CD4-positive, alpha-beta T cell treated with Interleukin-15 for 1 hour (primary cell): ENCODE measurements at places on chromosomes 3 and 15.

DNA sequence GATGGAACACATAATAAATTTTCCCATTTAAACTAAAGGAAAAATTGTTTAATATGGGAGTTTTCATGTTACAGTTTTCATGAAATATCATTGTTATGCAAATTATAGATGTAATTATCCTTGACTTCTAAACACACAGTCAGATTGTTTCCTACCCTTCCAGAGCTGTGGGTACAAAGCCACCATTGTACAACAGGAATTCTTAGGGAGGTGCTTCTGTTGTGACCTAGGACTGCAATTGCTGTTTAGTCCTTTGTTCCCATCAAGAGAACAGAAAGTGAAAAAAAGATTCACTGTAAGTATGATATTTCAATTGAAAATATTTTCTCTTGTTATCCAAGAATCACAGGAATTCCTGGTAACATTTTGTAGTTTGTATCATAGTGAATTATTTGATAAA is 455.3 kb upstream of the NAALADL2 start:
- DNase-seq = no peak

DNA sequence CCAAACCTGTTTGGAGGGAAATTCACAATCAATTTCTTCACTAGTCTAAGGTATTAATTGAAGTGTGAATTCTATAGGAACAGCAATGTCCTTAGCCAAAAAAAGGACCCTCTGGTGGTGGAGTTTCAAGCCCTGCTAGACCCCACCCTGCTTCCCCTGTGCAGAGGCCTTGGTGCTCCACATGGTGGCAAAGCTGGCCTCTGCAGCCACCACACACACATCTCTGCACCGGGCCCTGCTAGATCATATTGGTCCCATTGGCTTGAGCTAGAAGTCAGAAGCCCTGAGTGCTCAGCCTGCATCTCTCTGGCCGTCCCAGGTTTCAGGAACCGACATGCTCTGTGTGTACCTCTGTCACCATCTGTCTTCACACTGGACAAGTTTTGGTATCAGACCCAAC is 220.9 kb upstream of the TRIM42 start:
- DNase-seq = no peak

DNA sequence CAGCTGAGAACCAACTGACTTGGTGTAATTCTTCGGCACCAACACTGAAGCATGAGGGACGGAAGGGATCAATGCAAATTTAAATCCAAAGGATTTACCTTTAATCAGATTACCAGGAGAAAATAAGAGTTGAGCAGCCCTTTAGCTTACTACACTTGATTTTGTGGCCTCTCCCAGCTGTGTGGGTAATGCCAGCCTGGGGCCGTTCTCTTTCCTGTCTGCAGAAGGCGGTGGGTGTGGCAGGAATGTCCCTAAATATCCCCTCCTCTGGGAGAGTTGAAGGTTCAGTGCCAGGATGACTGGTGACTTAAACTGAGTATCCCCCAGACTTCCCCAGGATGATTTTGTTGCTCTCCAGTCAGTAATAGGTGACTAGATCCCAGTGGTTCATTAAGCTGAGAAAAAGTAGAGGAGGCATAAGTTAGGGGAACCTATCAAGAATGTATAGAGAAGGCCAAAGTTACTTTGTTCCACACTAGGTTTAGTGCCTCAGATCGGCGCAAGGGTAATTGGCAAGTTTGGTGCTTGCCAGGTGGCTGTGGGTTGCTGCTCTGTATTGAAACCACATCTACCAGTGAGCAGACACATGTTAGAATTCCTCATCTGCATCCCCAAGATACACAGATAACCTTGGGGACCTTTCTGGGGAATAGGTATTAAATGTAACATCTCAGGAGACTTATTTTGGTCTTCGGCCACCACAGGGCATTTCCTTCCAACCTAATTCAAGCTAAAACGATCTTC is 23.1 kb downstream of the MAPKBP1 start:
- DNase-seq = no peak

DNA sequence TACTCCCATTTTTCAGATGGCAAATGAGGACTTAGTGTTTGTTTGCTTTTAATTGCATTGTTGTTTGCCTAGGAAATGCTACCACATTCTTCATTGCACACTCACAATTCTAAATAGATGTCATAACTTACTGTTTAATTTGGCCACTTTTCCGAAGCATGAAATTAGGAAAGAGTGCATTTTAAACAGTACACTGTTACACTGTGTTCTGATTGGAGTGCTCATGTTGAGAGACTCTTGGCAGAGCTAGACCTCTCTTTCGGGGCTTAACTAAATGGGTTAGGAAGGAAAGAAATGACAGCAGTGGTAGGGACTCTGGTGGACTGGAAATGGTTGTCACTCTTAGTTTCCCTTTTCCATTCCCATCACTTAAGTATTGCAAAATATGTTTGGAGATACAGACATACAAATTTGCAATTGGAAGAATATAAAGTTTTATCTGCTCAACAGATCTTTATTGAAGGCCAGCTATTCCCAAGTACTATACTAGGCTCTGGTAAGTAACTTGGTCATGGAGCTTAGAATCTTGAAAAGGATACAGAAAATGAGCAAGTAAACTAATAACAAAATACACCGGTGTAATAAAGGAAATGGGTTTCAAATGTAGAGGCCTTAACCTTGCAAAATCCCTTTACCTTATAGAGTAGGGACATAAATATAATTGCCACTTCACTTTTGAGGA is 90.2 kb downstream of the DCUN1D1 start:
- no peak for DNase-seq

- no peak for DNase-seq
These were observed 59.5 kb downstream of the FNDC3B start for GRCh38 chr3:172098698-172099494.

GRCh38 chr3:157618075-157618760 is 115.0 kb upstream of the VEPH1 start:
- no peak for DNase-seq

GRCh38 chr3:19183584-19183983 is 35.3 kb downstream of the KCNH8 start:
- no peak for DNase-seq

DNA sequence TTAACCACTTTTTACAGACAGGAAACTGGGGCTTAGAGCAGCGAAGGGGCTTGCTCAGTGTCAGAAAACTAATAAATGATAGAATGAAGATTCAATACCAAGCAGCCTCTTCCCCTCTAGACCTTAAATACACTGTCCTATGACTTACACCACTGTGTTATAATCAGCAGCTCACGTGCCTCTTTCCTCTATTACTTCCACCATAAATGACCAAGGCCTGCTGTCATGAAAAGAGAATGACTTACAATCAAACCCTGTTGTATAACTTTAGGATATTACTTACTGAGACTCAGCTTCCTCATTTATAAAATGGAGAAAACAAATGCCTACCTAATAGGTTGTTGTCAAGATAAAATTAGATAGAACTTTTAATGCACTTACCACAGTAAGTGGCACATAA is 11.6 kb downstream of the FMN1 start:
- DNase-seq = no peak

DNA sequence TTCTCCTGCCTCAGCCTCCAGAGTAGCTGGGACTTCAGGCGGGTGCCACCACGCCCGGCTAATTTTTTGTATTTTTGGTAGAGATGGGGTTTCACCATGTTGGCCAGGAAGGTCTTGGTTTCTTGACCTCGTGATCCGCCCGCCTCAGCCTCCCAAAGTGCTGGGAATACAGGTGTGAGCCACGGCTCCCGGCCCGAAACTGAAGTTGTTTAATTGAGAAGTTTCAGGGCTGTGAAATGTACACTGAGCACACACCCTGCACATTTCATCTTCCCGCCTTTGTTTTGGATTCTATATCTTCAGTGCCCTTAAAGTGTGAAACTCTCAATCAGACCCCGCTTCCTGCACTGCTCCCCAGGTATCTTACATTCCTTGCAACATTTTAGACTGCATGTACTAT is 149.1 kb downstream of the FNDC3B start:
- no peak for DNase-seq

- peak; percentile 18 for DNase-seq
These were observed 8.0 kb upstream of the CBLB start for GRCh38 chr3:105876780-105877327.

- no peak for DNase-seq
These were observed 380.6 kb upstream of the C2CD4B start for GRCh38 chr15:62545467-62546227.

- DNase-seq = no peak
These were observed 165.4 kb upstream of the AGTR1 start for GRCh38 chr3:148532326-148532725.

DNA sequence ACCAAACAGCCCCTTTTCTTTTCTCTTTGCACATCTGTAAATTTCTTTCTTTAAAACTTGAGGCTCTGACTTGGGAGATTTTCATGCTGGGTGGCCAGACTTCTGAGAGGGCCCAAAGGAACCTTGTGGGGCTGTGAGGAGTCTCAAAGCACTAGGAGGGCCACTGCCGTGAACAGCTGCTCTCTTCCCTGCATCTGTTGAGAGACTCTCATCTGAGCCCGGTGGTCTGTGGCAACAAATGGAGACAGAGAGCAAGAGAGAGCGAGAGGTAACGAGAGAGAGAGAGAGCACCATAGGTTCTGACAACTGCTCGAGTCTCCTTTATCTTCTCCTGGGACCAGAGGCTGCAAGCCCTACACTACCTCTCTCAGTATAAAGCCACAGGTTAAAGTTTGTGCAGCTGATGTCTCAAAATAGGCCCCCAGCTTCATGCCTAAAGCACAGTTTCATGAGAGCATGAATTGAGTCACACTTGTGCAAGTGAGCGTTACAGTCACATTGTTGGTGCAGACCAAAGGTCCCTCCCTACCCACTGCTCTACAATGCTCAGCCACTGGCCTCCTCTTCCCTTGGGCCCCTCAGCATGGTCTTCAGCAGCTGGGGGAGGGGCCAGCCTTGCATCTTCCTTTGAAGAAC is 60.7 kb downstream of the ZNF621 start:
- no peak for DNase-seq

DNA sequence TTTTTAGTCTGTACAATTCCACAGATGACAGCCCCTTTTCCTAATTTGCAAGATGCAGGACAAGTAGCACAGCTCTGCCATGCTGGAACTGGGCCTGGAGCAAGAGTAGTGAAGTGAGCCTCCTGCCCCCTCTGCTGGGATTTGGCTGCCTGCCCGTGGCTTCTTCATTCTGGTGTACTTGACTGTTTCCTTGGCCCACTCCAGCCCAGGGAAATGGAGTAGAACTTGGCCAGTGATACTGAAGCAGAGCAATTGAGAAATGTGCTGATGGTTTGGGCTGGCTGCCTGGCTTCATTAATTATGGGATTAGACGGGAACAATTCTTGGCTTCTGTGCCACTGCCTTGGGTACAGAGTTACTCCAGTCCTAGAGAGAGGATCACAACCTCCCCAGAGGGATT is 2.8 kb downstream of the GPD1L start:
- no peak for DNase-seq

DNA sequence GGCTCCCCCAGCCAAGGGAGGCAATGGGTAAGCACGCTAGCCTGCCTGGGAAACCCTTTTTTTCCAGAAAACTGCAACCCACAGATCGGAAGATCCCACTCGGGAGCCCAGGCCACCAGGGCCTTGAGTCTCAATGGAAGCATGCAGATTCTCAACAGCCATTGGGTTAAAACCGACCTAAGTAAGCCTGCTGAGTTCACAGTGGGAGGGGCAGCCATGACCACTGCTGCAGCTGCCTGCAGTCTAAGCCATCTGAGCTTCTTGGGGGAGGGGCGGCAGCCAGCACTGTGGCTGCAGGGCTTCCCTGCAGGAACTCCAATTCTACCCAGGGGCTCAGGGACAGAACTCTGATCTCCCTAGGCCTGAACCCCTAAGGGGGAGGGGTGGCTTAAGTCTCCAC is 82.0 kb downstream of the DPPA2 start:
- no peak for DNase-seq

- no peak for DNase-seq
These were observed 50.3 kb downstream of the LRIG1 start for GRCh38 chr3:66450390-66451022.

- DNase-seq = no peak
These were observed 61.4 kb downstream of the UMPS start for GRCh38 chr3:124791639-124792151.

DNA sequence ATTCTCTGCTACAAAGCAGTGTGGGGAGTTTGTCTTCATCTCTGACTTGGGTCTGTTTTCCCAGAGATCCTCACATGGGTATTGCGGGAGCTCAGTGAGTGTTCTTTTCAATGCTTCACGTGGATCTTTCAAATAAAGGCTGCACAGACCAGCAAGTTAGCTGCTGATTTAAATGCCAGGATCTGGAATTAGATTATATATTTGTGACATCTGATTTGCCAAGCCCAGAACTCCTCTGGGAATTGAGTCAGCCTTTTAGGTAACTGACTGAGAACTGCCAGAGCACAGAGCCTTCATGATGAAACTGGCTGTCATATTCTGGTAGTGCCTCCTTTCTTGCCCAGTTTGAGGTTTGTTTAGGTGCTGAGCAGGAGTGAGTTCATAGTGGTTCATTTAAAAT is 14.7 kb downstream of the EDEM1 start:
- DNase-seq = no peak
